ENCODE measurements at places on chromosomes 7 and 10. TPM values are rescaled to one million over a fixed set of nuclear protein-coding genes. Genes with fewer than 3 reads are reported as not detected.

- peaks cover 7% of the 10 kb centered on the region for H3K36me3 ChIP-seq
- peaks cover 10% of the 10 kb centered on the region for H3K27me3 ChIP-seq
- peak overlapping the region; percentile 52 for H3K27ac ChIP-seq
- peak; percentile 23 for DNase-seq
Observed at GRCh38 chr10:87504307-87504639, 420 bp upstream of the MINPP1 start.

DNA sequence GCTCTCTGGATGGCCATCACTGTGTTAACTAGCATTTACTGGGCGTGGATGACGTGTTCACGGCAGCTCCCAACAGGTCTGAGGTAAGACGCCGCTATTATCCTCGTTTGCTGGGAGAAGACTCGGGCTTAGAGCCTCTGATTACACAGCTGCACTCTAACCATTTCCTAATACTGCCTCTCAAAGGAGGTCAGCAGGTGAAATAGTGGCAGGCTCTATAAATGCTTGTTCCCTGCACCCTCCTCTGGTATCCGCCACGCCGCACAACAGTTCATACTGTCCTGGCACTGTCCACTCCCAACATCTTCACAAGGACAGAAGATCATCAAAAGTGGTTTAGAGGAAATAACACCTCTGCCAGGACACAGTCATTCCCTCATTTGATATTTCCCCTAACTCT, 28.3 kb downstream of the HIPK2 start:
- no peak overlapping the region for H3K4me3 ChIP-seq
- no peak overlapping the region for H3K27ac ChIP-seq
- H3K27me3 ChIP-seq, result no peaks in the 10 kb centered on the region

DNA sequence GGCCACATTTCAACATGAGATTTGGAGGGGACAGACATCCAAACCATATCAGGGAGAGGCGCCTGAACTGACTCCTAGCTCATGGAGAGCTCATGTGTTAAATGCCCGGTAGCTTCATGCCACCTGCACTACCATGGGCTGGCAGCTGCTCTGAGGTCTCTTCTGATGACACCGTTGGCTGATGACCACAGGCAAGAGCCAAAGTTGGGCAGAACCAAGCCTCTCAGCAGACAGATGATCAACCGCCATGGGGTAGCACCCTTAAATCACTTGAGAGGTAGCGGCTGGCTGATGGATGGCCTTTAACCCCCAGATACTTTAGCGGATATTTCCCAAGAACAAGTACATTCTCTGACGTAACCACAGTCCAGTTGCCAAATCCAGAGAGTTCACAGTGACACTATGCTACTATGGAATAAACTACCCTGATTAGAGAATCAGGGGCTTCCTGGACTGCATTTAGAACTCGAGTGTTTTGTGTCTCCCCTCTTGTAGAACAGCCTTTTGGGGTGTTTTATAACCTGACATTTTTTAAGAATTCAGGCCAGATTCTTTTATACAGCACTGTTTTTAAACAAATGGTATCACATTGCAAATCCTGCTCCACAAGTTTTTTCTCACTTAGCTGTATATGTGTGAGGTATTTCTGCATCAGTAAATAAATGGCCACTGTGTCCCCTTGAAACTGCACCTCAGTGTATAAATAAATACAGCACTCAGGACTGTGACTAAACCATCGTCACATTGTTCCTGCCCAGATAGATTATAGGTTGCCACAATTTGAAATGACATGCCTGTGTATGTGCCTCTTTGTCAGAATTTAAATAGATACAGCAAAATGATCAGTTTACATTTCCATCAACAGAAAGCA, 30.8 kb upstream of the DRGX start:
- no peak for DNase-seq
- peaks cover 7% of the 10 kb centered on the region for H3K27me3 ChIP-seq
- H3K4me3 ChIP-seq, result no peak overlapping the region
- no peaks in the 10 kb centered on the region for H3K36me3 ChIP-seq
- H3K4me1 ChIP-seq, result no peaks in the 10 kb centered on the region
- no peak overlapping the region for H3K27ac ChIP-seq

DNA sequence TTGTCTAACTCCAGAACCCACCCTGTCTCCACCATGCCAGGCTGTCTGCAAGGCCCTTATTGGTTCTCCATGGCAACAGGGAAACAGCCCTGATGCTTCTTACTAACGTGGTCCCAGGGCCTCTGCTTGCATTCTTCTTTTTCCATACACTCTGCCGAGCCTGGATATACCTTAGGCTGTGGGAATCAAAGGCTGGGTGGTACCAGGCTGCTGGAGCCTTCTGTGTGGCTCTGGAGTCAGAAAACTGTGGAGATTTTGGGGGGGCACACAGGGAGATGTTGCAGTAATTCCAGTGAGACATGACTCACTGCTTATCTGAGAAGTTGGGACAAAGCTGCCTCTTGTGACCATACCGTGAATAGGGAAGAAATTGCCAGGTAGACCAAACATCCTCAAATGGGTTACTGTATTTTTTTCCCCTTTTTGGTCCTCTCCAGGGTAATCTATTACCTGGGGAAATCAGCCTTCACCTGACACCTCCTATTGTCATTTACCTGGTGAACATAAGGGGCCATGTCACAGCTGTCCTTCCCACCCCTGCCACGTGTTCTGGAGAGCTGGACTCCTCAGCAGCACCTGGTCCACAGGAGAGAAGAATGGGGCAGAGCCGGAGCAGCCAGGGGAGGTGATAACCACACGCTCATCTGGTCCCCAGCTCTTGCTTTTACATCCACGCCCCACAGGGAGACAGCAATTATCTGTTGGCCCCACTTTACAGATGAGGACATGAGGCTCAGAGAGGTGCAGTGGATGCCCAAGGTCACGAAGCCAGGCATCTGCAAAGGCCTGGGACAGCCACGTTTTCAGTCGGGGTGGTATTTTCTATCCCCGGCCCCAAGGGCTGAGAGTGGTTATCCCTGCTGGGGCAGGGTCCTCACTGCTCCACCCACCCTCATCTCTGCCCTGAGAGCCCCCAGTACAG, 4.6 kb downstream of the CHST3 start:
- DNase-seq, result no peak
- H3K27me3 ChIP-seq, result peaks cover 23% of the 10 kb centered on the region
- H3K4me1 ChIP-seq, result peaks cover 12% of the 10 kb centered on the region
- no peak overlapping the region for H3K27ac ChIP-seq
- no peaks in the 10 kb centered on the region for H3K36me3 ChIP-seq

DNA sequence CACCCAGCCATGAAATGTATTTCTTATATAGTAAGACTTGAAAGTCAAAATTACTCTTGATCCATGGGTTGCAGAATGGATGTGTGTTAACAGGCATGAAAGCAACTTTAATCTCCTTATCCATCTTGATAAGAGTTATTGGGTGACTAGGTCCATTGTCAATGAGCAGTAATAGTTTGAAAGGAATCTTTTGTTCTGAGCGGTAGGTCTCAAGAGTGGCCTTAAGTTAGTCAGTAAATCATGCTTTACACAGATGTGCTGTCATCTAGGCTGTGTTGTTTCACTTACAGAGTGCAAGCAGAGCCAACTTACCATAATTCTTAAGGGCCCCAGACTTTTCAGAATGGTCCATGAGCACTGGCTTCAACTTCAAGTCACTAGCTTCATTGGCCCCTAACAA, 51.2 kb downstream of the KIAA1549 start:
- peaks cover 12% of the 10 kb centered on the region for H3K4me1 ChIP-seq
- no peak for DNase-seq
- H3K4me3 ChIP-seq, result no peak overlapping the region
- no peak overlapping the region for H3K27ac ChIP-seq
- no peaks in the 10 kb centered on the region for H3K36me3 ChIP-seq

DNA sequence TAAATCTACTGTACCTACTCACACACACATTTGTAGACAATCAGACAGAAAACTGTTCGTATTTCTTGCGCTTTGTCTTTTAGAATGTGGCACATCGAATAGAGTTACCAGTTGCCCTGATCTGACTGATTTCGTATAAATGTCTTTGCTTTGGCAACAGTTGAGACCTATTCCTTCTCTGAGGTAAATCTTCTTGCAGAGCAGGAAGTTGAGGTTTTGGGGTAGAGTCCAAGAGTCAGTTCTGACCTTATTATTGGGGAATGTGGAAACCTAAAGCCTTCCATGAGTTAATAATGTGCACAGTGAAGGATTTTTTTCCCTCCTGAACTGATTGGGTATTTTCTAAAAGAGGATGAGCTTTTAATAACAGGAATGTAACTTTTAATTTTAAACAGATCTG, 135.3 kb downstream of the KIAA1217 start:
- no peak overlapping the region for H3K4me3 ChIP-seq
- no peak overlapping the region for H3K27ac ChIP-seq
- DNase-seq, result no peak
- H3K27me3 ChIP-seq, result no peaks in the 10 kb centered on the region
- peaks cover 2% of the 10 kb centered on the region for H3K4me1 ChIP-seq
- no peaks in the 10 kb centered on the region for H3K36me3 ChIP-seq

DNA sequence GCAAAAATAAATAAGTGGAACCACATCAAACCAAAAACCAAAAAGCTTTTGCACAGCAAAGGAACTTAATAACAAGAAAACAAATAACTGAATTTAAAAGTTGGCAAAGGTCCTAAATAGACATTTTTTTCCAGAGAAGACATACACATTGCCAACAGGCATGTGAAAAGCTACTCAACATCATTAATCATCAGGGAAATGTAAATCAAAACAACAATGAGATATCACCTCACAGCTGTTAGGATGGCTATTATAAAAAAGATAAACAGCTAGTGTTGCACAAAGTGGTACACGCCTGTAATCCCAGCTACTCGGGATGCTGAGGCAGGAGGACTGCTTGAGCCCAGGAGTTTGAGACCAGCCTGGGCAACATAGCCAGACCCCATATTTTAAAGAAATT, 2.2 kb upstream of the SUN3 start:
- H3K27ac ChIP-seq, result no peak overlapping the region
- no peak for DNase-seq
- H3K4me1 ChIP-seq, result peaks cover 6% of the 10 kb centered on the region
- H3K36me3 ChIP-seq, result no peaks in the 10 kb centered on the region
- H3K4me3 ChIP-seq, result no peak overlapping the region
- peaks cover 33% of the 10 kb centered on the region for H3K27me3 ChIP-seq

The OR2A5 gene
- total RNA-seq, result not detected

DNA sequence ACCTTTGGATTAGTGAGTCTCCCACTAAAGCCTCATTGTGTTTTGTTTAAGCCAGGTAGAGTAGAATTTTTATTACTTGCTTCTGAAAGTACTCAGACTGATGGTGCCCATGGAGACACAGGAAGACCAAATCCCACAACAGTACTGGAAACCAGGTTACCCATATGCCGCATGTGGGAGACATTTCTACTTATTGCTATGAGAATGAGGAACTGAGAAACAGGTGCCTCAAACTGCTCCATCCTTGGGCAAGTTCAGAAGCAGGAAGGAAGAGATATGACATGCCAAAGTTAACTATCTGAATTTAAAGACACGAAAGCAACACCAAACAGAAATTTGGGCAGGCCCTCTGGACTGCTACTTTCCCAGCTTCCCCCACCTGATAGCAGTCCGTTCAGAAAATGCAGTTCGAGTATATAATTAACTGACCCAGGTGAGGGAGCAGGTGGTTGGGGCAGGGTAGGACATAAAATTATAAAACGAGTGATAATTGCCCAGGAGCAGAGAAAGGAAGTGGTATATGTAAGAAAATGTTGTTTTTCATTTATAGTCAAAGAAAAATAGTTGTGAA, 382.3 kb upstream of the MTPN start:
- H3K36me3 ChIP-seq, result no peaks in the 10 kb centered on the region
- DNase-seq, result no peak
- no peak overlapping the region for H3K27ac ChIP-seq

The AGMO gene
- not detected for total RNA-seq

The CRTAC1 gene
- total RNA-seq, result not detected

GRCh38 chr7:143375298-143376034, 5.7 kb upstream of the ZYX start:
- DNase-seq, result peak; percentile 55
- no peaks in the 10 kb centered on the region for H3K27me3 ChIP-seq
- peaks cover 66% of the 10 kb centered on the region for H3K4me1 ChIP-seq
- H3K4me3 ChIP-seq, result peak overlapping the region; percentile 48
- H3K27ac ChIP-seq, result peak overlapping the region; percentile 90

GRCh38 chr7:128360359-128360678, 1.2 kb downstream of the PRRT4 start:
- no peak for DNase-seq
- no peaks in the 10 kb centered on the region for H3K36me3 ChIP-seq
- no peak overlapping the region for H3K27ac ChIP-seq
- H3K4me1 ChIP-seq, result peaks cover 20% of the 10 kb centered on the region
- no peak overlapping the region for H3K4me3 ChIP-seq

GRCh38 chr10:71685554-71686232, 33.9 kb downstream of the C10orf105 start:
- H3K27ac ChIP-seq, result no peak overlapping the region
- H3K27me3 ChIP-seq, result no peaks in the 10 kb centered on the region
- H3K4me1 ChIP-seq, result peaks cover 6% of the 10 kb centered on the region
- H3K4me3 ChIP-seq, result no peak overlapping the region
- peaks cover 3% of the 10 kb centered on the region for H3K36me3 ChIP-seq

The COL13A1 gene
- not detected for total RNA-seq

GRCh38 chr10:71509444-71509843, 112.7 kb downstream of the CDH23 start:
- H3K4me1 ChIP-seq, result no peaks in the 10 kb centered on the region
- H3K4me3 ChIP-seq, result no peak overlapping the region
- H3K27ac ChIP-seq, result no peak overlapping the region
- no peak for DNase-seq
- H3K36me3 ChIP-seq, result no peaks in the 10 kb centered on the region

DNA sequence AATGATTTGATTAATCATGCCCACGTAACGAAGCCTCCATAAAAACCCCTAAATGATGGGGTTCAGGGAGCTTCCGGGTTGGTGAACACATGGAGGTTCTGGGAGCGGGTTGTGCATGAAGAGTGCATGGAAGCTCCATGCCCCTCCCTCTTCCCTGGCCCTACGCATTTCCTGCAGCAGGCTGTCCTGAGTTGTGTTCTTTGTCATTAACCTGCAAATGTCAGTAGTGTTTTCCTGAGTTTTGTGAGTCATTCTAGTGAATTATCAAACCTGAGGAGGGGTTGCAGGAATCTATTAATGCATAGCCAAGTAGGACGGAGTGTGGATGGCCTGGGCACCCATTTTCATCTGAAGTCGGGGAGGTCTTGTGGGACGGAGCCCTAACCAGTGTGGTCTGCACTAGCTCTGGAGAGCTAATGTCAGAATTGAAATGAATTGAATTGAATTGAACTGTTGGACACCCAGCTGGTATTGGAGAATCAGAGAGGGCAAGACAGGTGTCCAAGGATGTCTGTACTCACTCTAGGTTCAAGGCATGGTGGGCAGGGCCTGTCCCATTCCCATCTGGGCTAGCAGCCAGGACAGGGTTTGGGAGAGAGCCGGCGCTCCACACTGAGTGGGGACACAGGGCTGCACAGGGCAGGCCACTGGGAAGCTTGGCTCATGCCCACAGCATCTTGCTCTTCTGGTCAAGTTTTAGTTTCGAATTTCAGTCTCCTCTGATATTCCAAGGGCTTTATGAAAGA, 22.3 kb upstream of the ARHGAP22 start:
- peaks cover 25% of the 10 kb centered on the region for H3K27me3 ChIP-seq
- H3K27ac ChIP-seq, result no peak overlapping the region
- no peaks in the 10 kb centered on the region for H3K4me1 ChIP-seq
- DNase-seq, result no peak
